ENCODE measurements at places on chromosomes 2 and 18. TPM values are rescaled to one million over a fixed set of nuclear protein-coding genes. Genes with fewer than 3 reads are reported as not detected.

The C2orf72 gene
- total RNA-seq, result 95.4 TPM

The ANTXR1 gene
- 31.4 TPM for total RNA-seq

The MALL gene
- total RNA-seq, result 1.5 TPM

The CYRIA gene
- total RNA-seq, result 164 TPM

DNA sequence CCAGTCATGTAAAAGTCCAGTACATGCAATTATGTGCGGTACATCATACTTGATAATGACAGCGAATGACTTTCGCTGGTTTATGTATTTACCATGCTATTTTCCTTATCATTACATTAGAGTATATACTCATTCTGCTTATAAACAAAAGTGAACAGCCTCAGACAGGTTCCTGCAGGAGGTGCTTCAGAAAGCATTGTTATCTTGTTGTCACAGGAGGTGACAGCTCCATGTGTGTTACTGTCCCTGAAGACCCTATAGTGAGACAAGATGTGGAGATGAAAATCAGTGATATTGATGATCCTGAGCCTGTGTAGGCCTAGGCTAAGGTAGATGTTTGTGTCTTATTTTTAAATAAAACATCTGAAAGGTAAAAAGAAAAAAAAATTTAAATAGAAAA lies 15.3 kb upstream of the MPPE1 start:
- DNase-seq, result no peak

DNA sequence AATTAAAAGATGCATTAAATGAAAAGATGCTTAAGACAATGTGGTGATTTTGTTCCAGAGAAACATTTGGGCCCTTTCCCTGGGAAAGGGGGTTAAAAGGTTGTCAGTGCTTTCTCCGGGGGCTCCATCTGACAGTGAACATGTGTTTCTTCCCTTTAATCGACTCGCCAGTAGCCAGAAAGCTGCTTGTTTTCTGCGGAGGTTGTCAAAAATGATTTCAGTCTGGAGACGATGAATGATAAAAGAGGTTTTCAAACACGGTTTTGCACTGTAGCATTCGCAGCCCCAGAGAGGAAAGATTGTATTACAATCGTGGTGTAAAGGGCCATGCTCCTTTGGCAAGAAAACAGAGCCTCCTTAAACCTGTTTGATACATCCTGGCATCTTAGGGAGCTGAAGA lies 111.5 kb upstream of the MEIS1 start:
- DNase-seq, result no peak

DNA sequence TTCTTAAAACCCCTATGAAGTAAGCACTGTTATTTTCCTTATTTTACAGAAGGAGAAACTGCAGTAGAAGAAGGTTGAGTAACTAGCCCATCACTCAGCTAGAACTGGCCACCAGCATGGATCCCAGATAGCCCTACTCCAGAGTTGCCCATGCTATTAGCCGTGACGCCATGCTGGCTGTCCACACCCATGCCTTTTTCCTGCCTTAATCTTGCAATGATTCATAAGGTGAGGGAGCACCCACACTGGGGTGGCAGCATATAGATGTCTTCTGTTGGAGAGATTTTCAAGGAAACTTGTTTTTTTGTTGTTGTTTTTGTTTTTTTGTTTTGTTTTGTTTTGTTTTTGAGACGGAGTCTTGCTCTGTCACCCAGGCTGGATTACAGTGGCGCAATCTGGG lies 204.1 kb upstream of the HAAO start:
- DNase-seq, result no peak

GRCh38 chr2:131673400-131674173 lies 145.9 kb downstream of the CCDC74A start:
- DNase-seq, result peak; percentile 90

DNA sequence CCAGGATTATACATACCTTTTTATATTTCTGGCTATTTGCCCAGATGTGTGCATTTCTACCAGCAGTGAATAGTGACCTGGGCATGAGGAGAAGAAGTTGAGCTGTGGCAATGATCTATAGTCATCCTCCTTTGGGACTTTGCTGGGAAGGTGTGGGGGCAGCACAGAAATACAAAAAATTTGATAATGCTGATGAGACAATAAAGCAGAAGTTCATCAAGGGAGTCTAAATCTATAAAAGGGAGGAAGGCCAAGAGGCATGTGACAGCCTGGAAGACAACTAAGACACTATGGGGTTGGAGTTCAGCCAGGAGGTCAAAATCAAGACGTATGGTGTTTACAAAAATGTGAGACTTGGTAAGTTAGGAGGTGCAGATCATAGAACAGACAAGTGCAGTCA lies 52.2 kb downstream of the FSHR start:
- DNase-seq, result no peak

DNA sequence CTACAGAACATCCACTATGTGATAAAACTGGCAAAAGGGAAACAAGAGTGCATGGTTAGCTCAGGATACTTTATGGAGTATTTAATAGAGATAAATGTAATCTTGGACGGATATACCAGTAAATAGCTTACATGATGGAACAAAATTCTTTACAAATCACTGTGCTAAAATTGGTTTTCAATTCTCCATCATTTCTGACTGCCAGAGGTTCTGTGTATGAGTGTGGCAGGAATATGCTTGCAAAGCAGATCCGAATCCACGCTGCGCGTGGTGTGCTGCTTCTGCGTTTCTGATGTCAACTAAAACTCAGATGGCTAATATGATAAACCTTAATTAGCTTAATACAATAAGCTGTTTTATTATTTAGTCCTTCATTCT lies 2.1 kb downstream of the ZNF532 start:
- no peak for DNase-seq

GRCh38 chr2:11766016-11766415 lies 19.6 kb downstream of the LPIN1 start:
- no peak for DNase-seq

GRCh38 chr2:234992624-234993349 lies 41.0 kb downstream of the SH3BP4 start:
- no peak for DNase-seq

DNA sequence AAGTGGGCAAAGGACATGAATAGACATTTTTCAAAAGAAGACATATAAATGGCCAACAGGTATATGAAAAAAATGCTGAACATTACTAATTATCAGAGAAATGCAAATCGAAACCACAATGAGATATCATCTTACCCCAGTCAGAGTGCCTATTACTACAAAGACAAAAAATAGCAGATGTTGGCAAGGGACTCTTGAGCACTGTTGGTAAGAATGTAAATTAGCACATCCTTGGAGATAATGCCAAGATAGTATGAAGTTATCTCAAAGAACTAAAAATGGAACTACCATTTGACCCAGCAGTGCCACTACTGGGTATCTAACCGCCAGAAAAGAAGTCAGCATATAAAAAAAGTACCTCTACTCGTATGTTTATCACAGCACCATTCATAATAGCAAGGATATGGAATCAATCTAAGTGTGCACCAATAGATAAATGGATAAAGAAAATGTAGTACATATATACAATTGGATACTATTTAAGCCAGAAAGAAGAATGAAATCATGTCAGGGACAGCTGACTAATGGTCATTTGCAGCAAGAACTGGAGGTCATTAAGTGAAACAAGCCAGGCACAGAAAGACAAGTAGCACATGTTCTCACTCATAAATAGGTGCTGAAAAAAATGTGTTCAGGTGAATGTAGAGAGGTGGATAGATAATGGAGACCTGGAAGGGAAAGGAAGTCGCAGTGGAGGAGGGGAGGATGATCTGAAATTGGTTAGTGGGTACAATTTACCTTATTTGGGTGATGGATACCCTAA lies 141.7 kb upstream of the B3GNT2 start:
- no peak for DNase-seq

GRCh38 chr2:61222567-61222966 lies 60.6 kb downstream of the C2orf74 start:
- DNase-seq, result no peak

- no peak for DNase-seq
Measured at GRCh38 chr2:32289165-32289999, 11.7 kb downstream of the YIPF4 start.

GRCh38 chr2:223782629-223783028 lies 54.8 kb downstream of the AP1S3 start:
- DNase-seq, result no peak

- DNase-seq, result no peak
Measured at GRCh38 chr18:78605255-78605654, 374.4 kb upstream of the SALL3 start.

- no peak for DNase-seq
Measured at GRCh38 chr2:208686665-208687064, 280.1 kb downstream of the PTH2R start.

DNA sequence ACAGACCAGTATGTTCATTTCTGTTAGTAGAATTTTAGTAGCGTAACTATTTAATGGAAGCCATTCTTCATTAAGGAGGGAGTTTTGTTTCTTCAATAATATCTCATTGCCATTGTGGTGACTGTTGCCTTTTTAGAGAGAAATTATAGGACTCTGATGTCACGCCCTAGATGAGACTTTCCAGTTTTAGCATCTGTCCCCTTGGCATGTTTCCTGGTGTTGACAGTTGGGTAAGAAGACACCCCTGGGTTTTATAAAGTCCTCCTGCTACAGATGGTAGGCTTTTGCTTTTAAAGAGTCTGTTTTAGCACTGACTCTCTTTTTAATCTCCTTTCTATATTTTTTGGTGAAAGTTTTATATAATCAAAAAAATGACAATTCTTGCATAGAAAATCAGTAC lies 41.9 kb downstream of the KCNJ3 start:
- DNase-seq, result no peak

DNA sequence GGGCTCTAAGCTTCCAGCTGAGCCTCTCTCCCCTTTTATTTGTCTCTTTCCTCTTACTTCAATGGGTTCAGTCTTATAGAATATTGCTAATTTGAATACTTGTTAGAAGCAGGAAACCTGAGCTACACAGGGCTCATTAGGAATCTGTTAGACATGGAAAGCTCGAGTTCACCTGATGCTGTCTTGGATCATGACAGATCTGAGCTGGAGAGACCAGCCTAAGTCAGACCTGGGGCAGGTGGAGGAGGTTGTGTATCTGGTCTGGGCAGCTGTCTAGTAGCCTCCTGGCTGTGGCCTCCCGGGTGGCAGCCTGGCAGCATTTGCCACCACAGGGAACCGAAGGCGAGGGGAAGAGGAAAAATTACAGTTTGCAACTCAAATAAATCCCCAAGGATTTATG lies 185.9 kb downstream of the ICOS start:
- DNase-seq, result no peak

DNA sequence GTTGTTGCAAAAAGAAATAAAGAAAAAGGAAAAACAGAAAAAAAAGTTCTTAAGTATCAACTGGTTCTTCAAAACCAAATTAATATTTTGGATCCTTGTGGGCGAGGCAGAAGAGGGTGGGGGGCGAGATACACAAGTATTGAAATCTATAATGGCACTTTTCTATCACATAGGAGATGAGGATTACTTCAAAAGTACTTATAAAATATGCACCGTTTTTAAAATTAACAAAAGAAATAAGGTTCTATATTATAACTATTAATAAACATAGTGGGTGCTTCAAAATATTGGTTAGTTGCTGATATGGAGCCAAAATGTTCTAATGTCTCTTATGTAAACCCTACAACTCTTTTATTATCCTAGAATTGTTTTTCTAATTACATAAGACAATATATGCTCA lies 2.1 kb downstream of the FECH start:
- DNase-seq, result no peak

DNA sequence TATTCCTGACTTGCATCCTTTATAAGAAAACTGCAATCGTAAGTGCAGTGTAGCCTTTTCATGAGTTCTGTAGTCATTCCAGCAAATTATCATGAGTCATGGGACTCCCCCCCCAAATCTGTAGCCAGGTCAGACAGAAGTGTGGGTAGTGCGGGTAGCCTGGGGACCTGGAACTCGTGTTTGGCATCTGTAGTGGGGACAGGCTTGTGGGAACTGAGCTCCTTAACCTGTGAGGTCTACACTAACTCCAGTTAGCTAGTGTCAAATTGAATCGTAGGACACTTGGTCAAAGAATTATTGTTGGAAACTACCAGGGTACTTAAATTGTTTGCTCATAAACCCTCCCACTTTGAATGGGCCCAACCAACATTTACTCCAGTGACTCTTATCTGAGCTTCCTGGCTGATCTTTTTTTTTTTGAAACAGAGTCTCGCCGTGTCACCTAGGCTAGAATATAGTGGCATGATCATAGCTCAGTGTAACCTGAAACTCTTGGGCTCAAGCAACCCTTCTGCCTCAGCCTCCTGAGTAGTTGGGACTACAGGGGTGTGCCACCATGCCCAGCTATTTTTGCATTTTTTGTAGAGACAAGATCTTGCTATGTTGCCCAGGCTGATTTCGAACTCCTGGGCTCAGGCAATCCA lies 12.4 kb downstream of the PFN4 start:
- no peak for DNase-seq

GRCh38 chr2:31523871-31524492 lies 56.8 kb downstream of the SRD5A2 start:
- no peak for DNase-seq

DNA sequence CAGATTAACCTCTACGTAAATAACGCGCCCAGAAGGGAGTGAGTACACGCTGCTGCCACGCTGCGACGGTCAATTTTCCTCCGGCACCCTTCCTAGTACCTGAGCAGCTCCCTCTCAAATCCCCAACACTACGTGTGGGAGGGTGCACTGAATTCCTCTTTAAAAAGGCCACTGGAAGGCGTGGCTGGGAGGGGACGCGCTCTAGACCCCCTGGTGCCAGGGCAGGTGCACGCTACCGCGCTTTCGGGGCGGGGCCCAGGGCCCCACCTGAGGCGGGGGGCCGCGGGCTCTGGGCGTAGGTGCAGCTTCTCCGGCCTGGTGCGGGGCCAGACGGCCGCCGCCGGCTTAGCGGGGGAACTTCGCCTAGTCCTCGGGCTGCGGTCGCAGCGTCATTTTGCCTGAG lies 668 bp upstream of the ANKRD12 start:
- DNase-seq, result peak; percentile 24

- no peak for DNase-seq
Measured at GRCh38 chr2:178536037-178536436, 55.8 kb downstream of the PLEKHA3 start.

All from dorsolateral prefrontal cortex (tissue), 122 donors.